Uterus (tissue), 4 donors: ENCODE measurements at places on chromosomes 6 and 20. TPM values are rescaled to one million over a fixed set of nuclear protein-coding genes. Genes with fewer than 3 reads are reported as not detected.

The VWA7 gene
- 3.3 TPM for total RNA-seq

- H3K27ac ChIP-seq, result peak overlapping the region; percentile 92
- DNase-seq, result no peak
- no peaks in the 10 kb centered on the region for H3K4me1 ChIP-seq
- no peaks in the 10 kb centered on the region for H3K36me3 ChIP-seq
Measured at GRCh38 chr6:43052842-43053544, 658 bp downstream of the CUL7 start.

DNA sequence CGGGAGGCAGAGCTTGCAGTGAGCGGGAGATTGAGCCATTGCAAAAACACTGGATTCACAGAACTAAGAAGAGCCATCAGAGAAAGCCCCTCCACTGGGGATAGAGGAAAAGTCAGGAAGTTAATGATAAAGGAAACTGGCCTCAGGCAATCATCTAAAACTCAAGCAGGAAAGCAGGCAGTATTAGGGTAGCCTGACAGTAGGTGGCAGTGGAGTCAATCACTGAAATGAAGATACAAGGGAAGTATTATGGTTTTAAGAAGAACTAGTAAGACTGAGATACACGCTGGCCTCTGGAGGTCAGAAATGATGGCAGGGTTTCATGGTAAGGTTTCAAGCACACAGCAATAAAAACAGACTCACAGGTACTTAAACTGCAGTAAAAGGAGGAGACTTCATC is 578.3 kb downstream of the HACE1 start:
- H3K4me1 ChIP-seq, result no peaks in the 10 kb centered on the region
- no peak for DNase-seq
- no peak overlapping the region for H3K4me3 ChIP-seq
- H3K27me3 ChIP-seq, result no peaks in the 10 kb centered on the region
- H3K36me3 ChIP-seq, result no peaks in the 10 kb centered on the region

DNA sequence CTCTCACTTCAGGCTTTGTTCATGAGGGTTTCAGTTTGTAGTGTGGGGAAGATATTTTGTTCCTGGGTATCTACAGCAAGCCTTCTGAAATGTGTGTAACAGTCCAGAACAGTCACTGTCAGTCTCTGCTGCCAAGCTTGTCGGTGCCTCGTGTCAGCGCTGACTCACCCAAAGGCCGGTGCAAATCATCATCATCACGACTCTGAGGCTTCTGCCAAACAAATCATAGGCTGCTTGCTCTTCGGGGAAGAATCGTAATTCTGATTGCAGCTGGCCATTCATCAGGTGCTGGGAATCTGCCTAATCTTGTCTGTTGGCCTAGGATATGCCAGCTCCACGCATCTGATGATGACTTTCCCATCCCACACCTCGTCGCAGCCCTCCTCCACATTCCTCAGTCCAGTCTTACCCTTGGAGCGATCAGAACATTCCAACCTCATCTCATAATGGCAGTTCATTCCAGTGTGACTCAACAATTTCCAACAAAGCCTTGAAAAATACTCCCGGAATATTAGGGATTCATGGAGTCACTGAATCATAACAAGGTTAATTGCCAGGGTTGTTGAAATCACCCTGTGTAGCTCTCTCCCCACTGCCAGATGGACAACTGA is 40.9 kb downstream of the ALDH8A1 start:
- H3K36me3 ChIP-seq, result no peaks in the 10 kb centered on the region
- H3K4me3 ChIP-seq, result no peak overlapping the region
- H3K27ac ChIP-seq, result peak overlapping the region; percentile 73
- peaks cover 3% of the 10 kb centered on the region for H3K4me1 ChIP-seq
- peak; percentile 87 for DNase-seq
